MV-4-11 (cell line): ENCODE measurements at places on chromosomes 7 and 10.

- no peak for DNase-seq
These were observed 590.4 kb upstream of the PFKP start for GRCh38 chr10:2476812-2477553.

- no peak for DNase-seq
These were observed 93.1 kb upstream of the STEAP4 start for GRCh38 chr7:88399696-88400240.

GRCh38 chr7:159000859-159001435 is 143.7 kb downstream of the VIPR2 start:
- DNase-seq: no peak

- DNase-seq: no peak
These were observed 17.5 kb upstream of the NOM1 start for GRCh38 chr7:156932006-156932405.

DNA sequence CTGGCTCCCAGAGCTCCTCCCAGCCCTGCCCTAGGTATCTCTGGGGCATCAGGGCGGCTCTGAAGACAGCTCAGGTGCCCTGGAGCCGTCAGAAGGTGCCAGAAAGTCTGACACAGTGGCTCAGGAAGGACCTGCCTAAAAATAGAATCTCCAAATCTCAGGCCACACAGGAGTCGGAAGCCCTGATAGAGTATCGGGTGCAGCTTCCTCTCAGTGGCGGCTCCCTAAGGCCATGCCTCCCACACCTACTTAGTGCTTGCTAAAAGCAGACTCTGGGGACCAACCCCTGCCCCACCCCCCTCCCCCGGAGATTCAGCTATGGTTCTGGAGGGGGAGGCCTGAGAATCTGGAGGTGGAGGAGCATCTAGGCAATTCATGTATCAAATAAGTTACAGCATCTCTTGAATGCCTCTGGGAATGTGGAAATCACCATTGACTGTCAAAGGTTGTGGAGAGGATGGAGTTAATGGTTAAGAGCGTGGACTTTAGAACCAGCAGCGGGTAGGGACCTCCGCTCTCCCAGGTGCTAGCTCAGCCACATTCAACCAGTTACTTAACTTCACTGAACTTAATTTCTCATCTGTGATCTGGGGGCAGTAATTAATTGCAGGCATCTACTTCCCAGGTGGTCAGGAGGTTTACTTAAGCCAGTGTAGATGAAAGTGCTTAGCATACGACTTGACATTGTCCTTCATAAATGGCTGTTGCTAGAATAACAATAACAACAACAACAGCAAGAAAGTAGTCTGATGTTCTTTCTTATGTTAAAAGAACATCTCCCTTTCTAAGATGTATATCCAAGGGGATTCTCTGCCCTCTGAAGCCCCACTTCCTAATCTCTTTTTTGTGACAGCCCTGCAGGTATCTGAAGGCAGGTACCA is 38.6 kb upstream of the MXI1 start:
- DNase-seq: no peak

DNA sequence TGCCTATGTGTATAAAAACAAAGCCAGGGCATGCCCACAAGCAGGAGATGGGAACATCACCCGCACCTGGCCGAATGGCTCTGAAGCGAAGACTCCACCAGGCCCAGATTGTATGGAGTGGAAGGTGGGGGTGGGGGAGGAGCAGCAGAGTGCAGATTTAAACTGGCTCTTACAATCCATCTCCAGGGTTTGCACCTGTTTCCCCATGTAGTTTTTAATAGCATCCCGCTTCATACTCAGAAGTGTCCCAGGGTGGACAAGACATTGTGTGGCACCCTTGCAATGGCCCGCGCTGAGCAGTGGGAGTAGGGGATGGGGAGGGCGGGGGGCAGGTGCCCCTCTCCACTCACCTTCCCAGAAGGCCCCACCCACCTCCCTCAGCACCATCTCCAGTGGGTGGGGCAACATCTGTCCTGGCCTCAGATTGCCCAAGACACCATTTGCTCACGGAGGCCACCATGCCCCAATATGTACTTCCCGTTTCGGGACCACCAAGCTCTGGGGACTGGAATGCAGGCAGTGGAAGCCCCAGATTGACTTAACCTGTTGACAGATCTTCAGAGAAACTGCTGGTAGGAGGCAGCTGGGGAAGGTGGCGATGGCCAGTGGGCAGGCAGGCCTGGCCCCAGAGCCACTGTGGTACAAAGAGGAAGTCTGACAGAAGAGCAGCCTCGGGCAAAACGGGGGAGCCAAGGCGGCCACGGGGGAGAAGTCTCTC is 23.0 kb downstream of the VSIR start:
- peak; percentile 92 for DNase-seq

DNA sequence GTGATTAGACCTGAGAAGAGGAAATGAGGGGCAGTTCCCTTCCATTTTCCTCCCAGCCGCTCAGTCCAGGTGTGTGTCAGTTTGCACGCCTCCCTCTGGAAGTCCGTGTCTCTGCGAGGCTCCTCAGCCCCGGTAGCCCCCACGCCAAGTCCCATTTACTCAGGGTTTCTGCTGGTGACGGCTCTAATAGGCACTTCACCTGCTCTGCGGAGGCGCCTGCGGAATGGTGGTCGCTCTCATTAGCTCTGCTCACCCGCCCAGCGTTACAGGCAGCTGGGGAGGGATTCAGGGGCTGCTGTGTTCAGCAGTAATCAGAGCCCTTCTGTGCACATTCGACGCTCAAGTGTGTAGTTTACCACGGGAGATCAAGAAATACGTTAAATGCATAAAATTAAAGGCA is 179.9 kb downstream of the MGMT start:
- DNase-seq: no peak

DNA sequence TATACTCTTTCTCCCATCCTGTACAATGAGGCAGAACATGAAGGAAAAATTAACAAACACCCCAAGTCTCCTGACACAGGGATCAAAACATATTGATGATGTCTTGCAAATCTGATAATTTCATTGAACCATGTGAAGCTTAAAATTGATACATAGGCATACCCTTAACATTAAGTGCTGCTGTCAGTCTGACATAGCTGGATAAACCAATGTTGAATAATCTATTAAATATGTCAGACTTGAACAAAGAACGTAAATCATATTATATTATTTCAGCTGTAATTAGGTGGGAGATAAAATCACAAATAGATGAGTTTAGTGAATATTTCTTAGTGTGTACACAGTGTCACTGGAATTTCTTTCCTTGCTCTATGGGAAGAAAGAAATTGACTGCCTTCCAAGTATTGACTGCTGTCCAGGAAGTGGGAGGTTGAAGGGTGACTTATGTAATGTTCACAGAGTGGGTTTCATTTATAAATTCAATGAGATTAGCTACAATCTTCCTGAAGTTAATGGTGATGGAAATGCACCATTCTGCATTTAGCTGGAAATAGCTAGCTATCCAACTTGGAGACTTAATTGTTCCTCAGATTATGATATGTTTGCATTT is 170.8 kb downstream of the AUTS2 start:
- DNase-seq: no peak
